Activated T-helper 2 cell treated with anti-CD3 and anti-CD28 coated beads, Interferon-gamma antibody, Interleukin-2, Interleukin-4, amounts not matched to agents 10 μg/mL and 5 μg/mL and 100 μg/mL, durations not matched to agents 14 hours and 24 hours and 36 hours (primary cell): ENCODE measurements at places on chromosomes 1 and 21.

DNA sequence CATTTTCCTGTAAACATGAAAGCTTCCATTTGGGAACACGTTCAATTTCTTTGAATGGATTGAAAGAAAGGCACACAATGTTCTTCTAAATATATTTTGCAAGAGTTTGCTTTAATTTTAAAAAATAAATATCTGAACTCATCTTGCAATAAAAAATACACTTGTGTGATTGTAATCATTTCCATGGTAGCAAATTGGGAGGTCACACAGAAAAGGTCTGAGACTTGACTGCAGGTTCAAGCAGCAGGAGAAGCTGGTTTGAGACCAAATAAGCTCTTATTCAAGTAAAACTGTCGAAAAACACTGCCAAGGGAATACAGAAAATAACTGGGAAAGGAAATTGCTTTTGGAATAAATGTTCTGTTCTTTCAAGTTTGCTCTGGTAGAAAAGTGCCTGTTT, 498.9 kb downstream of the ADGRL2 start:
- DNase-seq = no peak

GRCh38 chr1:43978551-43979260, at the start of gene B4GALT2:
Gene B4GALT2 (plus strand): TSS chr1:43979210. CDS start chr1:43981161, 1,951 bp downstream.
- DNase-seq = peak; percentile 31

DNA sequence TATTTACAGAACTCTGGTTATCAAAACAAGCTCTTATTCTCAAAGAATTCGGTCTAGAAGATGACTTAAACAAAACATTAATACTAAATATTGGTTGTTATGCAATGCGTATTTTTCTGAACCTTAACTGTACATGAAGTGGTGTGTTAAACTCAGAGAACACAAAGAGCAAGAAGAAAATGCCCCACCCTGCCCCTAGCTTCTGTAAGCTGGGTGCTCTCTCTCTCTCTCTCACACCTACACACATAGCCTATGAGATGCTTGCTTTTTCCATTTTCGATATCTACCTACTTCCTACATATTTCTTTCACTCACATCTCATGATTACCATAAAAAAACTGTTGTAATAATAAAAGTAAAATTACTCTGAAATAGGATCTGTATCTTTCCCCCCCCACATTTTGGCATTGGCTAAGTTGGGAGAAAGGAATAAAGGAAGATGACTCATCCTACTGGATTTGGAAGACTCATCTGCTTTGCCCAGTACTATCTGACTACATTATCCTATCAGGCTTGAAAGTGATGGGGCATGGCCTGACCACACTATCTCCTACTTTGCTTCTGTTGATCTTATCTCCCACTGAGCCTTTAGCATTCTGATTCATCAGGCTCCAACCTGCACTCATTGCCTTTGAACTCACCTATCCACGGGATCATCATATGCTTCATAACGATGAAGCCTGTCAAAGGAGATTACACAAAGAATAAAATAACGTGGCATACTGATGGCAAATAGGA, 2.9 kb downstream of the CRYZ start:
- DNase-seq = no peak

DNA sequence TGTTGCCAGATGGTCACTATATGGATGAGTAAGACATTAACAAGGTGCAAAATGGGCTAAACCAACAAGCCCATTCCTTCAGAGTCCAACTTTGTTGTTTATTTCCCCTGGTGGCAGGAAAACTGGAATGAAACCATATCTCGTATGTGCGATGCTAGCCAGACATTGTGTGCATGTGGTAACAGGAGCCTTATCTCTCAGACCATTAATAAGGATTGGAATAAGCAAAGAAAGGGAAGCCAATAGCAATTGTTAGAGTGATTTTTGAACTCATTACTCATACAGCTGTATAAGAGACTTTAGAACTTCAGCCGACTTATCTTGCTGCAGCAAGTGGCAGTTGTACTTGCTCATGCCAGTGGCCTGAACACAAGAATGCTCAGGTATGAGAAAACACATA, 30.0 kb upstream of the HMCN1 start:
- no peak for DNase-seq

- DNase-seq = no peak
Measured at GRCh38 chr1:29349871-29350491, 113.7 kb downstream of the PTPRU start.

DNA sequence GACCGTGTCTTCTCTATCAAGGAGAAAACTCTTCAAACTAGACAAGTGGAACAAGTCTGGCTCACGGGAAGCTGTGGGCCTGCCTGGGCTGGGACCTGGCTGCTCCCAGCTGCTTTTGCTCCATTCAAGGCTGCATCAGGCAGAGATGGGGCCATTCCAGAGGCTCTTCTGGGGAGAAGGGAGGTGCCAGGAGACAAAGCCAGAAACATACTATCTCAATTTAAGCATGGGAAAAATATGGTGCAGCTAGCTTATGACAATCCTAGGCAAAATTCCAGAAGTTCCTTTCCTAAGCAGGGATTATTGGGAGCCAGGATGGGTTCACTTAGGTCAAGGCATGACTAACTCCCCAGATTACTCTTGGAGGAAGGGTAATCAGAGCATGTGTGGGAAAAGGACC, 90.8 kb upstream of the SLC2A1 start:
- DNase-seq = no peak

GRCh38 chr1:6172549-6172948, 7.6 kb downstream of the CHD5 start:
- no peak for DNase-seq

DNA sequence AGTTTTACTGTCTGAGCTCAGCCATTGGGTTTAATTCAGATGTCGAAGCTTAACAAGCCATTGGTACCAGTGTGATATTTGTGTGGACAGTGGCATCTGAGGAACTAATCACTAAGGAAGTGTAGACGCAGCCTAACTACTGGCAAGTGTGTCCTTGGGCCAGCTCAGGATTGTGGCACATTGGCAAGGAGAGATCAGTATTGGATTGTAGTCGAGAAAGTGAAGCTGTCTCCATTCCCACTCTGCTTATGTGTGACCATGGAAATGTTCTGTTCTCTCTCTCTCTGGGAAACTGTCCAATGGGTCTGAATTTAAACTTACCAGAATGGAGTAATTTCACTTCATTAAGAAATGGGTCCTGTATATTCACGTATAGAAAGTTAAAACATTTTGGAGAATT, 112.2 kb downstream of the ITSN1 start:
- DNase-seq = no peak

- DNase-seq = no peak
Measured at GRCh38 chr1:248828845-248829244, 3.1 kb upstream of the SH3BP5L start.

- no peak for DNase-seq
Measured at GRCh38 chr1:167503626-167504466, 14.5 kb downstream of the CD247 start.

GRCh38 chr1:235079443-235080296, 49.0 kb downstream of the TOMM20 start:
- DNase-seq = no peak

DNA sequence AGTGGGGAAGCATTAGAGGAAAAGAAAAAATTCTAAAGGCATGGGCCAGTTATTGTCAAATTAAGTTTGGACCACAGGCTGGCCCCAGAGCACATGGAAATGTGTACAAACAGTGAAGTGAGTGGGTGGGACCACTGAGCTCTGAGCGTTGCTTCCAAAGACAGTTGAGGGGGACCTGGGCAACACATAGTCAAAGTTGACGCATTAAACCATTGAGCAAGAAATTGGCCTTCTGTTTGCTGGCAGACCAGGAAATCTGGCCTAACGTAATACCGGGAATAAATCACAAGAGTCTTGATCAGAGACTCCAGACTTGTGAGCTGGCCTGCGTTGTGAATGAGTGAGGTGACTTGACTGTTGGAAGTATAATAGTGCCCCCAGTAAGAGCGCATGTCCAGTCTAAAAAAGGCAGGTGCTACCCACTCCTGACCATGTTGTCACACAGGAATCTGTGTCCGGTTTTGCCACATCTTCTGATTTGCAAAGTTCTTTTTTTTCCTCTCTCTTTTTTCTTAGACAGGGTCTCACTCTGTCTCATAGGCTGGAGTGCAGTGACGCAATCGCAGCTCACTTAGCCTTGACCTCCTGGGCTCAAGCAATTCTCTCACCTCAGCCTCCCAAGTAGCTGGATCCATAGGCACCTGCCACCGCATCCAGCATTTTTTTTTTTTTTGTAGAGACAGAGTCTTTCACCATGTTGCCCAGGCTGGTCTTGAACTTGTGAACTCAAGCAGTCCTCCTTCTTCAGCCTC, 10.7 kb downstream of the EPHB2 start:
- DNase-seq = no peak

DNA sequence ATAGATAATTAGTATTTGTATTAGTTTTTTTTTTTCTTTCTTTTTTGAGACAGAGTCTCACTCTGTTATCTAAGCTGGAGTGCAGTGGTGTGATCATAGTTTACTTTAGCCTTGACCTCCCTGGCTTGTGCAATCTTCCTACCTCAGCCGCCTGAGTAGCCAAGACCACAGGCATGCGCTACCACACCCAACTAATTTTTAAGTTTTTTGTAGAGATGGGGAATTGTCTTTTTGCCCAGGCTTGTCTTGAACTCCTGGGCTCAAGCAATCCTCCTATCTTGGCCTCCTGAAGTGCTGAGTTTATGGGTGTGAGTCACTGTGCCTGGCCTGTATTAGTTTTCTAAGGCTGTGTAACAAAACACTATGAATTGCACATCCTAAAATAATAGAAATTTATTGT, 58.3 kb downstream of the MSH4 start:
- no peak for DNase-seq

DNA sequence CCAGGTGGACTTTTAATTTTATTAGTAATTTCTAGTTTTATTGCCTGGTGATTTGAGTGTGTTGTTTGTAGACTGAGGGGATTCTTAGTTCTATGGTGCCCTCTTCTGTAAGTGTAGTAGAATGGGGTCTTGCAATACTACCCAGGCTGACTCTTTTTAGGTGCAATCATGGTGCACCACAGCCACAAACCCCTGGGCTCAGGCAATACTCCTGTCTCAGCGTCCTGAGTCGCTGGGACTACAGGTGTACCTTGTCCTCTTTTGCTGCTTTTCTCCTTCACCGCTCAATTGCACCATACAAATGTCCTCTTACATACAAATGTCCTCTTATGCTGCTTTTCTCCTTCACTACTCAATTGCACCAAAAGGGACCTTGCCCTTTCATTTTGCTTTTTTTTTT, 43.1 kb downstream of the SCP2 start:
- no peak for DNase-seq

- DNase-seq = no peak
Measured at GRCh38 chr1:203627398-203627797, 766 bp downstream of the ATP2B4 start.

GRCh38 chr1:228646717-228647522, 88.4 kb upstream of the RHOU start:
- DNase-seq = peak; percentile 31
